ENCODE measurements at places on chromosomes 3 and 15. TPM values are rescaled to one million over a fixed set of nuclear protein-coding genes. Genes with fewer than 3 reads are reported as not detected.

Gene LMAN1L
- total RNA-seq: not detected

GRCh38 chr3:197592361-197593045 lies 36.7 kb upstream of the BDH1 start:
- no peak for DNase-seq

DNA sequence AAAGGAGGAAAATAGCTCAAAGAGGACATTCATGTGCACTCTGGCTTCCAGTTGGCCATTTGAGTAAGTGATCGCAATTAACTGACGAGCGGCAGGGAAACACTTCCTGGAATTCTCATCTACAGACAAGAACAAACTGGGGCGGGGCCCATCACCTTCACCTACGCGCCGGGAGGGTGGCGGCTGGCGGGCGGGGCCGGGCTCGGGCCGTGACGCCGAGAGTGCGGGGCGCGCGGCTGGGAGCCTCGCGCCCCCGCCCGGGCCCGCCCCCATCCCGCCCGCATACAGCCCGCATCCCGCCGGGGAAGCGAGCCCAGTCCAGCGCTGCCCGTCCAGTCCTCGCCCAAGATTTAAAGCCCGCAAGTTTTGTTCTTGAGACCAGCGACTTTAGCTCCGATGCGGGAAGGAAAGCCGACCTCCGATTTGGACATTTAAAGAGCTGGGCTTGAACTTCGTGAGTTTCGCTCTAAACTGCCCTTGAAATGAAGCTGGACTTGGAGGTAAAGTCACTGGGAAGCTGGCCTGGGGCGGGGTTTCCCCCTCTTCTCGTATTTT lies at the start of gene B3GNT5:
Gene B3GNT5, plus strand, starts transcription at position 281 of the 555 bp plus-strand sequence. CDS start 16,546 bp downstream, outside the sequence.
- peak; percentile 21 for DNase-seq

DNA sequence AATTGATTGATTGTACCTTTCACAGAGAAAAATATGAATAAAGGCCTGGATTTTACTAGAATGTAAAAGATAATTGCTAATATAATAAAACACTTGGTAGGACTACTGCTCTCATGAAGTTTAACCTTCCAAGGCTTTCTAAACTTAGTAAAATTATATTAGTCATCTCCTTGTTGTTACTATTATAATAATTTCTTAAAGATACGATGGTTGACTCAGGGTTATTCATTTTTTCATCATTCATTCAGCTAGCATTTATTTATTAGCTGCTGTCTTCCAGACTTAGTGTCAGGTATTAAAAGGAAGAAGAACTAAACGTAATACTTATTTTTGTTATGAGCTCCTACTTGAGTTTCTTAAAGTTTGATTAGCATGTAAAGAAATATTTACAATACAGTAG lies 771.6 kb upstream of the NR2F2 start:
- no peak for DNase-seq

- DNase-seq: no peak
These were observed 82.2 kb downstream of the SRGAP3 start for GRCh38 chr3:9167222-9167621.

GRCh38 chr3:72441284-72441994 lies 406.8 kb downstream of the SHQ1 start:
- DNase-seq: no peak

DNA sequence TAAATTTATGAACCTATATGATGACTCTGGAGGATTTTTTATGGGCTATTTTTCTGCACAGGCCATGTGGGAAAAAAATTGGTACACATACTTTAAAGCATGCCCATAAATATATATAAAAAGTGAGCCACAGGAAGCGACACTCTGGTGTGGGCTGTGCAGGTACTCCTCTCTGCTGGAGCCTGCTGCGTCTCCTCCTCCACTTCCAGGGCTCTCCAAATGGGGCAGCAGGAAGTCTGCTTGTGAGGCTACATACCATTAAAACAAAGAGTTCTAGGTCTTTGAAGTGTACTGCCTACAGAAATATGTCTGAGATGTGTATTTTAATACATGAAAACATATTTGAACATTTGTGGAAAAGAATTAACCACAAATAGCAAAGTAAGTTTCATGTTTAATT lies 135.1 kb downstream of the CTNNB1 start:
- no peak for DNase-seq

GRCh38 chr15:49494842-49495241 lies 71.8 kb downstream of the FGF7 start:
- no peak for DNase-seq

GRCh38 chr3:166498446-166498845 lies 661.2 kb upstream of the BCHE start:
- no peak for DNase-seq

DNA sequence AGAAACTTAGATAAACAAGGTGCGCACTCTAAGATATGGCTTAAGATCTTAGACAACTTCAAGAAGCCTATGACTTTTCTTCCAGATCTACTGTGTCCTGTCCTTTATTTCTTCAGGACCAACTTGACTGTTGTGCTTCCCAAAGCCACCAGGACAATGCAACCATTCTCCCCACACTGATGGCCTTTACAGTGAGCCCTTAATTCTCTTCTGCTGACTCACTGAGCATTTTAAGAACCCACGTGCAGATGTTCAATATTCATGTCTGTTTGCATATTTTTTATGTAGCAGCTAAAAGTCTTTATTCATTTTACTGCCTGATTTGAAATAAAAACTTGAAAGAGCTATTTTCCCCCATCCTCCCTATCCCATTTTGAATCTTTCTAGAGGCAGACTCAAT lies 103.3 kb upstream of the SLC2A2 start:
- no peak for DNase-seq
